ENCODE measurements at places on chromosomes 12 and 14.
A peak's percentile ranks its signal among the peaks of the same experiment; 100 is the strongest.

DNA sequence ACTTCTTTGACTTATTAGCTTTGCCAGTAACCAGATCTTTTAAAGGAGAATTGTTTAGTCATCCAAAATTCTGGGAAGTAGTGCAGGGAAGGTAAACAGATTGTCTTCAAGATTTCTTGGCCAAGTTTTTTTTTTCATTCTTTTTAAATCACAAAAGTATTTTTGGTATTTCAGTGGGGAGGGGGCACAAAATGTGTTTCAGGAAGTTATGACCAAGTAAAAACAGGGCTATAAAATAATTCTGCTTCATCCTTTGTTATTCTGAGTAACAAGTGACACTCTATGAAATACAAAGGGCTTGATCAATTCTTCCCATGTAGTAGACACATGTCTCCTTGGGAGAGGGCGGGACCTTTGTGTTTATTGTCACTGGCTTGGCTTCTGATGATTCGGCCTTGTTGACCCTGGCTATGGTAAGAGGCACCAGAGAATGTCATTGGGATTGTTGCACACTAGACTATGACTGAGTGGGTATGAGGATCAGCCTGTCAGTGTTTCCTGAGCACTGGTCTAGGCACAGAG is 55.4 kb downstream of the SUSD6 start:
- no peak for DNase-seq

DNA sequence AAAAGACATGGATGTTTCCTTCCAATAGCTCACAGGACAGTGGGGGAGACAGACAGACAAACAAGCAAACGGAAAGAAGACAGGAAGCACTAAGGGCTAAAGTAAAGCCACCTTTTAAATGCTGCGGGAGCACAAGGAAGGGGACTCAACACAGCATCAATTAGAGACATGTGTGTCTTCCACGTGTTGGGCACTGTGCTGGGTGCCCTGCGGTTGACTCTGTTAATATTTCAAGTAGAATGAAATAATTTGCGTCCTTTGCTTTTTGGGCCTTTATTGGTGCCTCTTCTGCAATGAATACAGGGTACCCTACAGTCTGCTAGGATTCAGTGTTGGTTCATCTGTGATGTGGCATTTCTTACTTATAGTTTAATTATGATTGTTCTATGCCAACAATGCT is 90.9 kb upstream of the CPM start:
- DNase-seq: no peak

- no peak for DNase-seq
Measured at GRCh38 chr12:48828841-48829575, 10.7 kb downstream of the CACNB3 start.

GRCh38 chr12:132151766-132152410 is 7.6 kb downstream of the NOC4L start:
- DNase-seq: no peak

DNA sequence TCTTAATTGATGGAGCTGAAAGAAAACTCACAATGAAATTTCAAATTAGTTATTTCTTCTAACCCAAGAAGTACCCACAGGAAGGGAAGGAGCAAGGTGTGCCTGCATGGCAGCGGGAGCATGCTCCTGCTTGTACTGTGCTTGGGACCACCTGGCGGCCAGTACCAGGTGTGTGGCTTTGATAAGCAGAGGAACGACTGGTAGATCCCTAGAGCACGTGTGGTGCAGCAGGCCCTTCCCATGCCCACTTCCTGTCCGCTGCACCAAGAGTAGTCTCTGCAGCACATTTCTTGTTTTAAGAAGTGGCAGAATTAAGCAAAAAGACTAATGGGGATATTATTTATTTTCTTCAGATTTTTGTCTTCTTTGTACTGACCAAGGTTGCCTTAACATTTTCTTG is 122.3 kb upstream of the ATF1 start:
- no peak for DNase-seq

DNA sequence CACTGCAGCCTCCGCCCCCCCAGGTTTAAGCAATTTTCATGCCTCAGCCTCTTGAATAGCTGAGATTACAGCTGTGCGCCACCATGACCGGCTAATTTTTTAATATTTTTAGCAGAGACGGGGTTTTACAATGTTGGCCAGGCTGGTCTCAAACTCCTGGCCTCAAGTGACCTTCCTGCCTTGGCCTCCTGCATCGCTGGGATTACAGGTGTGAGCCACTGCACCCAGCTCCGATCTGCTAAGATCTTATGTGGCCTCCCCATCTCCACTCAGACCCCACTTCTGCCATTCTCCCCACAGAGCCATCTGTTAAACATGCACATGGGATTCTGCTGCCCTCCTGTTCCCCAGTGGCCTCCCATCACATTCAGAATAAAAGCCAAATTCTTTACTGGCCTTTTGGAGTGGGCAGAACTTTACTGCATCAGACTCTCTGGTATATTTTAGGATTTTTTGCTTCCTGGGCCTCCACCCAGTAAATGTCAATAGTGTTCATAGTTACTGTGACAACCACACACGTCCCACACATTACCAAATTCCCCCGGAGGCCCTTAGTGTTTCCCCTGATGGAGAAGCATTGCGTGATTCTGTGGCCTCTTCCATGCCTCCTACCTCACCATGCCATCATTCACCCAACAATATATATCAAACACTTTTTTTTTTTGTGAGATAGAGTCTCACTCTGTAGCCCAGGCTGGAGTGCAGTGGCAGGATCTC is 96.3 kb downstream of the PTPN11 start:
- no peak for DNase-seq

DNA sequence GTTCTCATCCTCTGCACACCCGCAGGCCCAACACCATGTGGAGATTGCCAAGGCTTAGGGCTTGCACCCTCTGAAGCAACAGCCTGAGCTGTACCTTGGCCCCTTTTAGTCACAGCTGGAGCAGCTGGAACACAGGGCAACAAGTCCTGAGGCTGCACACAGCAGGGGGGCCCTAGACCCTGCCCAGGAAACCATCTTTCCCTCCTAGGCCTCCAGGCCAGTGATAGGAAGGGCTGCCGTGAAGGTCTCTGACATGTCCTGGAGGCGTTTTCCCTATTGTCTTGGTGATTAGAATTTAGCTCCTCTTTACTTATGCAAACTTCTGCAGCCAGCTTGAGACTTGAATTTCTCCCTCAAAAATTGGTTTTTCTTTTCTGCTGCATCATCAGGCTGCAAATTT is 373.5 kb upstream of the CLEC14A start:
- DNase-seq: no peak

GRCh38 chr14:54691525-54692283 is 124.8 kb downstream of the SAMD4A start:
- DNase-seq: peak; percentile 23

DNA sequence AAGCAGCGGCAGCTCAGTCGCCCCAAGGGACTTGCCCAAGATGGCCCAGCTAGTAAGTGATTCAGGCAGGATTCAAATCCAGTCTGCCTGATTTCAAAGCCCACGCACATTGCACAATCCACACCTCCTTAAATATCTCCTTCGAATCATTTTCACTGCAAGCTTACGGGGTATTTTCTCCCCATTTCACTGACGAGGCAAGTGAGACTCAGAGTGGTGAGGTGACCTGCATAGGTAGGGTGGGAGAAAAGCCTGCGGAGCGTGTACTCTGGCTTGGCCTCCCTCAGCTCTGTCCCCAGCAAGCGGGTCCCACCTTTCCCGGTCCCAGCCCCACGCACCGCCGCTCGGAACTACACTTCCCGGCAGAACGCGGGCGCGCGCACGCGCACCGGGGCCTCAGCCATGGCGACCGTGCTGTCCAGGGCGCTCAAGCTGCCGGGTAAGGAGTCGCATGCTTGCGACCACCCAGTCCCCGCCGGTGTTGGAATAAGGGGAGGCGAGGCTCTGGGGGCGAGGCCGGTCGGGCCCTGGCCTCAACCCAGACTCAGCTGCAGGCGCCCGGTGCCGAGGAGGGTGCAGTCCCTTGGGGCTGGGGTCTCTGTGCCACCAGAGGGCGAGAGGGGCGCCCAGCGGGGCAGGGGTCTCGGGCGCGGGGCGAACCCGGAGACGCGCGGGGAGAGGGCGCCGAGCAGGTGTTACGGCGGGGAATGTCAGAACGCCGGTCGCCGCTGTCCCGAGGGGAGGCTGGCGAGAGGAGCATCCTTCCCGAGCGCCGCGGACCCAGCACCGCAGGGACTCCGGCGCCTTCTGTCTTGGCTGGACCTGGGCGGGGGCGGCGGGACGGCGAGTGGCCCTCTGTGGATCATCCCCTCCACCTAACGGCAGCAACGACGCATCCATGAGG is at the start of gene FAM234B:
Gene FAM234B (plus strand): TSS at position 380 of the 904 bp plus-strand sequence. CDS start 23 bp downstream, at position 403.
- peak; percentile 83 for DNase-seq

DNA sequence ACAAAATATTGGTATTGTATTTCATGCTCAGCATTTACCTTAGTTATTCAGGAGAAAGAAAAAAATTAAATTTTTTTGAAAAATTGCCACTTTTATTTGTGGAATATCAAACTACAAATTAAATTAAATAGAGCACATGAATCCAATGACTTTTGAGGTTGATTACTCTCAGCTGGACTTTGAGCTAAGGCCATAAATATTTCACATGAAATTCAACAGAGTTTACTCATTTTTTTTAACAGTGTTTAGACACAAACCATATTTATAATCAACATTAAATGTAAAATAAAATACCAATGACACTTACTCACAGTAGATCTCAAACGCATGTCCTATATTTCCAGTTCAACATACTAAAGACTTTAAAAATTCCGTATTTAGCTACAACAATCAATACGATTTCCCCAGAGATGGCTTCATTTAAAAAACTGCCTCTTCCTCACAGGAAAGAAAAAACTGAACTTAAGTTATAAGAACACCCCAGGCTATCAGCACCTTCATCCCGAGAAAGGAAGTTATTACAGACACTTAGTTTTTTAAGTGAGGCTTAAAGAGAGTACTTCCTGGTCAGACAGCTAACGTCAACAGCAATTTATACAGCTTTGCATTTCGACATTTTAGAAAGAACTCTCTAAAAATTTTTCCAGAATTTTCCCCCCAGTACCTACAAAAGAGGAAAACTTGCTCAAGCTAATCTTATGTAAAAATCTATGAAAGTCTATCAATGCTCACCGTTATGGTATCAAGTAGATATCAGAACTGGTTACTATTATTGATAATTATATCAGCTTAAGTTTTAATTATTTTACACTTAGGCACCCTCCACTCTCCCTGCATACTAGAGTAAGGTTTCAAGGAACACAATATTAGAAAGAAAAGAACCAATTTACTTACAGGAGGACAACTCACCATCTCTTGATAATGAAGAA is 13.8 kb downstream of the TAOK3 start:
- no peak for DNase-seq

Measured in stimulated activated effector memory CD8-positive, alpha-beta T cell treated with anti-CD3 and anti-CD28 coated beads, Interleukin-12 subunit alpha, Interleukin-12 subunit beta, amount 100 ng/mL, for 72 hours (primary cell).